ENCODE measurements at places on chromosomes 6 and 20.

GRCh38 chr20:41426086-41426830 lies 59.6 kb upstream of the EMILIN3 start:
- DNase-seq = no peak

- no peak for DNase-seq
These were observed 143.7 kb downstream of the PDE10A start for GRCh38 chr6:165519316-165519715.

DNA sequence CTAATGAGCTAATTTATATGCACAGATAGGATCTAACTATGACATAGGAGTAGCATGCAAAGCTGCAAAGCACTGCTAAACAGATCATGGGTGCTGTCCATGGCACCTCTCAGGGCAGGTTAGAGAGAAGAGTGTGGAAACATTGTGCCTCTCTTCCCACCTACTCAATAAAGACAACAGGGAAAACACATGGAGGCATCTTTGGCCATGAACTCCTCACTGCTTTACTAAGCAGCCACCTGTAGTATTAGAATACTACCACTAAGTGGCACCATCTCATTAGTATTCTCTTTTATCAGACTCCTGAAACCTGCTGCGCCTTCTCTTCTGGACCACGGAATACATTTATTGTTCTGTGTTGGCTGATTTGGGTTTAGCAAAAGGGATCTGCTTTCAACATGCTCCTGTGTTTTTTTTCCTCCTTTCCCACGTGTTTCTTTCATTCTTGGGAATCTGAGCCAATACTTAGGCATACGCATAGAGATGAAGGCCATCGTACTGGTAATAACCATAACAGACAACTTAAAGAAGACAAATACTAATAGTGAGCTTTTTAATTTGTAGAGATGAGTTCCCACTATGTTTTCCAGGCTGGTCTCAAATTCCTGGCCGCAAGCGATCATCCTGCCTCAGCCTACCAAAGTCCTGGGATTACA lies 9.4 kb upstream of the HDDC2 start:
- no peak for DNase-seq

- DNase-seq = no peak
These were observed 6.0 kb upstream of the PRL start for GRCh38 chr6:22302838-22303237.

GRCh38 chr20:19799325-19799724 lies 41.3 kb downstream of the RIN2 start:
- no peak for DNase-seq

- DNase-seq = no peak
These were observed 65.9 kb downstream of the DLL1 start for GRCh38 chr6:170224694-170225660.

GRCh38 chr6:53029257-53029656 lies 34.2 kb upstream of the GSTA4 start:
- DNase-seq = no peak

DNA sequence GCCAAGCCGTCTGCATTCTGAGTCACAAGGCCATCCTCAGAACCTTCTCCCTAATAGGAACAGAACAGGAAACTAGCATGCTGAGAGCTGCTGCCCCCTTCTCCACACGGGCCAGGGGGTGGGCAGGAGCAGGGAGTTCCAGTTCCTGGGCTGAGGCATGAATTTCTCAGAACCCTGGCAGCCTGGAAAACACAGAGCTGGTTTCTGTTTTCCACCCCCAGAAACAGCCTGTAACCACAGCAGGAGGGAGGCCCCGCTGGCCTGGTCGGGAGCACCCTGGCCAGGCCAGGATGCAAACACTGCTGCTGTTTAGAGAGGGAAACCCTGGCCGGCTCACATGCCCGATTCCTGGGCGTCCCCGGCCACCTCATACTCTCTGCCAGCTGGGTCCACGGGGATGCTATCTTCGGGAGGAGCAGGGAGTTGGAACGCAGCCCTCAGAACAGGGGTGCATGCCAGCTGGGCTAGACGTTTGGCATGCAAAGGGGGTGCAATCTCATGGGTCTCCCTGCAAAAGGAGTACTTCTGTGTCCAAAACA lies 130.1 kb downstream of the NFATC2 start:
- no peak for DNase-seq

GRCh38 chr6:163720460-163721235 lies 306.1 kb downstream of the QKI start:
- no peak for DNase-seq

GRCh38 chr6:43715056-43715788 lies 27.6 kb upstream of the MRPS18A start:
- DNase-seq = no peak

- no peak for DNase-seq
These were observed 226.0 kb upstream of the CDYL start for GRCh38 chr6:4550227-4550597.

DNA sequence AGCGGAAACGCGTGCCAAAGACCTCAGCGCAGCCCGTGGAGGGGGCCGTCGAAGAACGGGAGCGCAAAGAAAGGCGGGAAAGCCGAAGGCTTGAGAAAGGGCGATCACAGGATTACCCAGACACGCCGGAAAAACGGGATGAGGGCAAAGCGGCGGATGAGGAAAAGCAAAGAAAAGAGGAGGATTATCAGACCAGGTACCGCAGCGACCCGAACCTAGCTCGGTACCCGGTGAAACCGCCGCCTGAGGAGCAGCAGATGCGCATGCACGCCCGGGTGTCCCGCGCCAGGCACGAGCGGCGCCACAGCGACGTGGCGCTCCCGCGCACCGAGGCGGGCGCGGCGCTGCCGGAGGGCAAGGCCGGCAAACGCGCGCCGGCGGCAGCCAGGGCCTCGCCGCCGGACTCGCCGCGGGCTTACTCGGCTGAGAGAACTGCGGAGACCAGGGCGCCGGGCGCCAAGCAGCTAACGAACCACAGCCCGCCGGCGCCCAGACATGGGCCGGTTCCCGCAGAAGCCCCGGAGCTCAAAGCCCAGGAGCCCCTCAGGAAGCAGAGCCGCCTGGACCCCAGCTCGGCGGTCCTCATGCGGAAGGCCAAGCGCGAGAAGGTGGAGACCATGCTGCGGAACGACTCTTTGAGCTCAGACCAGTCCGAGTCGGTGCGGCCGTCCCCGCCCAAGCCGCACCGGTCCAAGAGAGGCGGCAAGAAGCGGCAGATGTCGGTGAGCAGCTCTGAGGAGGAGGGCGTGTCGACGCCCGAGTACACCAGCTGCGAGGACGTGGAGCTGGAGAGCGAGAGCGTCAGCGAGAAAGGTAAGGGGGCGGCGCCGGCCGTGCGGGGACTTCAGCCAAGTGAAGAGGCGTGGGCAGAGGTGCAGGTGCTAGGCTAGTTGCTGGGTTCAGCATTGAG lies 296.2 kb downstream of the RIMS1 start:
- no peak for DNase-seq

- no peak for DNase-seq
These were observed 122.6 kb downstream of the SULF2 start for GRCh38 chr20:47662483-47663353.

DNA sequence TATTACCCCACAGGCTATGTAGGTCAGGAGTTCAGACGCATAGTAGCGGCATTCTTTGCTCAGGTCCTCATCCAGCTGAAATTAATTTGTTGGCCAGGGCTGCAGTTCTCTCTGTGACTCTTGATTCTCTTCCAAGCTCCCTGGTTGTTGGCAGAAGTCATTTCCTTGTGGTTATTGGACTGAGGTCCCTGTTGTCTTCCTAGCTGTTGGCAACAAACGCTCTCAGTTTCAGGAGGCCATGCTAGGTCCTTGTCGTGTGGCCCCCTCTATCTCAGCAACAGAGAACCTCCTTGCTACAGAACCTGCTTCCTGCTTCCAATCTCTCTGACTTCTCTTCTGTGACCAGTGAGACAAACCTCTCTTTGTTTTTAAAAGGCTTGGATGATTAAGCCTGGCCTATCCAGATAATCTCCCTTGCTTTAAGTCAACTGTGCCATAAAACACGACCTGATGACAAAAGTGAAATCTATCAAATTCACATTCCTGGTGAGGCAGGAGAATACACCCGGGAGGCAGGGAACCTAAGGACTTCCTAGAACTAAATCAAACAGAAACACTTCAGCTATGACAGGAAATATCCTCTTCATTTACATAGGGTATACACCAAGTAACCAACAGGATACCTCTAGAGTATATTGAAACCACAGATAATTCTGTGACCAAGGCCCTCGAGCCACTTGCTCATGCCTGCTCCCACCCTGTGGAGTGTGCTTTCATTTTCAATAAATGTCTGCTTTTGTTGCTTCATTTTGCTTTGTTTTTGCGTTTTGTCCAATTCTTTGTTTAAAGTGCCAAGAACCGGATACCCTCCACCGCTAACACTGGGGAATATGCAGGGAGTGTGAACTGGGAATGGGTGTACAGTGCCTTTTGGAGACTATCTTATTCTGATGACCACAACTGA lies 196.0 kb downstream of the BTBD3 start:
- DNase-seq = peak; percentile 22

DNA sequence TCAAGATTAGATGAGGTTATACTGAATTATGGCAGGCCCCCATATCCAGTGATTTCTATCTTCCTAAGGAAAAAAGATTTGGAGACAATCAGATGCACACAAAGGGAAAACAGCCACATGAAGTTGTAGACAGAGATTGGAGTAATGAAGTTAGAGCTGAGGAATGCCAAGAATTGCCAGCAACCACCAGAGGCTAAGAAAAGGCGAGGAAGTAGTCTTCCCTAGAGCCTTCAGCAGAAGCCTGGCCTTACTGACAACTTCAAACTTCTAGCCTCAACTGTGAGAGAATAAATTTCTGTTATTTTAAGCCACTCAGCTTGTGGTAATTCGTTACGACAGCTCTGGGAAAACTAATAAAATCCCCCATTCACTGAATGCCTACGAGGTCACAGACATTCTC lies 473.9 kb downstream of the COL12A1 start:
- DNase-seq = no peak

DNA sequence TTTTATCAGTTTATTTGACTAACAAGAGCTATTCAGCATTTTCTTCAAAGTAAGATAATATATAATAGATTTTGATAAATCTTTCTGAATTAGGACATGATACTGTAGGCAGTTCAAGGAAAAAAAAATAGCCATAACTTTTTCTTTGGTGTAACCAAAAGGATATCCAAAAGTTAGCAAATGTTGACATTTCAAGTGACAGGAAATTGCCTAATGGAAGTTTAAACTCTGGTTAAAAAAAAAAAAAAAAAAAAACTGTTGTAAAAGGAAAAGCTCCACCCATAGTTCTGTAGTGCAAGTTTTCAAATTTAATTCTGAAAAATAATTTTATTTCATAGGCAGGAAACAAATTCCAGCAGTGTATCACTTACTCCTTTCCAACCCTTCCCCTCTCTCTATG lies 18.8 kb downstream of the HEBP2 start:
- DNase-seq = no peak

DNA sequence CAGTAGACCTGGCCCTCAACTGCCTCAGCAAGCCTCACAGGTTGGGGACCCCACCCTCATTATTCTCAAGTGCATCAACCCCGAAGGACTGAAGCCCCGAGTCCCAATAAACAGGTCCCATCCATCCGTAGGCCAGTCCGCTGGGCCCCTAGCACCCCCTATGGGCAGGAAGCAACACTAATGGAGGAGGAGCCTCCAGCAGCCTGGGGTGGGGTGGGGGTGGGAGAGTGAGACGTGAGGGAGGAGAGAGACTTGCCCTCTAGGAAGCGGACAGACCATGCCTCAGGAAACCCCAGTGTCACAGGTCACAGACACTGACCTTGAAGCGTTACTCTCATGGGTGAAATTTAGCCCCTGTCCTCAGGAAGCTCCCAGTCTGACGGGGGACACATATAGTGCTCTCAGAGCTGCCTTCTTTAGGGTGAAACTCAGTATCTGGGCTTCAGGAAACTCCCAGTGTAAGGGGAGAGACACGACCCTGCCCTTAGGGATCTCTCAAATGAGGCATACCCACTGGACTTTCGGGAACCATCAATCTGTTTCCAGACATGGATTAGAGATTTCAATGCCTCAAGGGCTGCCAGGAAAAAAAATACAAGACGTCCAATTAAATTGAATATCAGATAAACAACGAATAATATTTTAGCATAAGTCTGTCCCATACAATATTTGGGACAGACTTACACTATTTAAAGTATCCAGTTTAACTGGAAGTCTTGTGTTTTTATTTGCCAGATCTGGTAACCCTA lies 125.8 kb downstream of the MRPL14 start:
- no peak for DNase-seq

DNA sequence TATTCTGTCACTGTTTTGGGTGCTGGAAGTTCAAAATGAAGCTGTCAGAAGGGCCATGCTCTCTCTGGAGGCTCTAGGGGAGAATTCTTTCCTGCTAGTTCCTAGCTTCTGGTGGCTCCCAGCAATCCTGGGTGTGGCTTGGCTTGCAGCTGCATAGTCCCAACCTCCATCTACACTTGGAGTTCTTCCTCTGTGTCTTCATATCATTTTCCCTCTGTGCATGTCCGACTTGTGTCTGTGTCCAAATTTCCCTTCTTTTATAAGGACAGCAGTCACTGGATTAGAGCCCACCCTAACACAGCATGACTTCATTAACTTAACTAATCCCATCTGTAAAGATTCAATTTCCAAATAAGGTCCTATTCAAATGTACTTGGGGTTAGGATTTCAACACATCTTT lies 23.3 kb upstream of the ENPP1 start:
- no peak for DNase-seq
